ENCODE measurements at places on chromosomes 3 and 15.

- no peaks in the 10 kb centered on the region for H3K27me3 ChIP-seq
- H3K4me1 ChIP-seq: peaks cover 5% of the 10 kb centered on the region
- DNase-seq: no peak
- H3K36me3 ChIP-seq: no peaks in the 10 kb centered on the region
- H3K27ac ChIP-seq: no peak overlapping the region
Observed at GRCh38 chr15:63918901-63919348, 85.2 kb upstream of the HERC1 start.

DNA sequence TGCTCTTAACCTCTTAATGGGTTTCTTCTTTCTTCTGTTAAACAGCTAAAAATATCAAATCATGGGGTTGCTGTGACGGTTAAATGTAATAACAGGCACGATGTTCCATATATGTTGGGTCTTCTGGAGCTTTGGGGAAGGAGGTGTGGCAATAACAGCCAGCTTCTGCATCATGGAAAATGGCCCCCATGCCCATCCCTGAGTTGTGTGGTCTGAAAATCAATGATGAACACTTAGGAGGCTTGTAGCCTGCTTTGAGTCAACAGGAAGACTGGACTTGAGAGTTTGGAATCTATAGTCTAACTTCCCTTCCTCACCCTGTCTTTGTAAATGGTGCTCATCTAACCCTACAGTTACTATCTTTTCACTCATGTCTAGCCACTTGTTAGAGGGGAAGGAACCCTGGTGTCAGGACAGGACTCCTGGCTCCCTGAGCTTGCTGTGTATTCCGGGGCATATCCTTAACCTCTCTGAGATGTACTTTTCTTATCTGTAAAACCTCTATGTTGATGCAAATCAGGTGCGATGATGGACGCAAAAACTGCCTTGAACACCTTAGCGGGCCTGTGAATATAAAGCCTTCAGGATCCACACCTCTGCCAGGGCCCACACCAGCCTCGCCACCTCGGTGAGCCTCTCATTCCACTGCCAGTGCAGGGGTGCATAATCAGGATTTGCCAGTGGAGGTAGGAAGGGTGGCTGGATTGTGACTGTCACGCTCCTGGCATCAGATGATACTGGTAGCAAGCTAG, 27.5 kb downstream of the SMAD3 start:
- no peak for DNase-seq
- peaks cover 42% of the 10 kb centered on the region for H3K4me1 ChIP-seq
- no peak overlapping the region for H3K4me3 ChIP-seq
- peak overlapping the region; percentile 77 for H3K27ac ChIP-seq
- peaks cover 2% of the 10 kb centered on the region for H3K36me3 ChIP-seq

DNA sequence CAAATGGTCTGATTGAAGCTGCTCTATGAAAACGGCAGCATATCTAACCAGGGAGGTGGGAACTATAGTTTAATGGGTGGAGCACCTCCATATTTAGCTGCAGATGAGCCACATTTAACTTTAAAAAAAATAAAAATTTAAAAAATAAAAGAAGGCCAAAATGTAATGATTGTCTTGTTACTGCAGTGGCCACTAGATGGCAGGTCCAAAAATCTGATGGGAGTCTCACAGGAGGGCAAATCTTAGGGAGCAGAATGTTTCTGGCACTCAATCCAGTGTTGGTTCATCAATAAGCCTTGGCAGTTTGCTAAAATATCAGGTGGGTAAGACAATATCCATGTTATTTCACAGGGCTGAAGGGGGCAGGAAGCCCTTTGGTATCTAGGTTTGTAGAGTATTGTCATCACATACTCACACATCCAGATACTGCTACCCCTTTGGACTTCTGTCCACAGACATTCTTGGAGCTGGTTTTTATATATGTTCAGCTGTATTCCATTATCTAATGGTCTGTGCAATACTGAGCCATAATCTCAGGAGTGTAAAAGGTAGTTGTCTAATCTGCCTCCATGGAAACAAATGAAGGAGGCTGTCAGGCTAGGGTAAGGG, 233.3 kb downstream of the TIGIT start:
- no peak for DNase-seq
- no peak overlapping the region for H3K27ac ChIP-seq
- no peak overlapping the region for H3K4me3 ChIP-seq
- no peaks in the 10 kb centered on the region for H3K36me3 ChIP-seq
- no peaks in the 10 kb centered on the region for H3K4me1 ChIP-seq

DNA sequence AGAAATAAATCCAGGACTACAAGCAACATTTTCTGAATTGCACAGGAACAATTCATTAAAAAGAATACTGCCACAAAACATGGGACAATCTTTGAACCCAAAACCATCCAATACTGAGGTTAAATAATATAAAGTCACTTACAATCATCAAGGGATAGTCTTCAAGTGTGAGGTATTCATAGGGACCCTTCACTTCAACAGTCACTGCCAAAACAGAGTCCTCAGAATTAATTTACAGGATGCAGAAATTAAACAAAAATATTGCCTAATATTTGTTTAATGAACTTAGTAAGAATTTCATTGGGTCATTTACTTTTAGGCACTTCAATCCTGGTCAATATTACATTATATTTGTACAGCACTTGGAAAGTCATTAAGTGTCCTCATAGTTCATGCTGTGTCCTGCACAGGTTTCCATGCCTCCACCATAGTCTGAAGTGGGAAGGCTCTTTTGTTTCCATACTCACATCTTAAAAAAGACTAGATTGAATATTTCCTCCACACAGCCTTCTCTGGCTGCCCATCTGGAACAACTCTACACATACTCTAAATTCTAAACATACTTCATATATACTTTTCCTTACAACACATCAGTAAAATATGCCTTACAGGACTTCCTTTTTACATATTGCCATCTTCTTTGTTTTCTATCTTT, 31.6 kb upstream of the VPS39 start:
- H3K27ac ChIP-seq: no peak overlapping the region
- peaks cover 60% of the 10 kb centered on the region for H3K36me3 ChIP-seq
- H3K4me1 ChIP-seq: no peaks in the 10 kb centered on the region
- no peak overlapping the region for H3K4me3 ChIP-seq
- no peaks in the 10 kb centered on the region for H3K27me3 ChIP-seq
- no peak for DNase-seq

DNA sequence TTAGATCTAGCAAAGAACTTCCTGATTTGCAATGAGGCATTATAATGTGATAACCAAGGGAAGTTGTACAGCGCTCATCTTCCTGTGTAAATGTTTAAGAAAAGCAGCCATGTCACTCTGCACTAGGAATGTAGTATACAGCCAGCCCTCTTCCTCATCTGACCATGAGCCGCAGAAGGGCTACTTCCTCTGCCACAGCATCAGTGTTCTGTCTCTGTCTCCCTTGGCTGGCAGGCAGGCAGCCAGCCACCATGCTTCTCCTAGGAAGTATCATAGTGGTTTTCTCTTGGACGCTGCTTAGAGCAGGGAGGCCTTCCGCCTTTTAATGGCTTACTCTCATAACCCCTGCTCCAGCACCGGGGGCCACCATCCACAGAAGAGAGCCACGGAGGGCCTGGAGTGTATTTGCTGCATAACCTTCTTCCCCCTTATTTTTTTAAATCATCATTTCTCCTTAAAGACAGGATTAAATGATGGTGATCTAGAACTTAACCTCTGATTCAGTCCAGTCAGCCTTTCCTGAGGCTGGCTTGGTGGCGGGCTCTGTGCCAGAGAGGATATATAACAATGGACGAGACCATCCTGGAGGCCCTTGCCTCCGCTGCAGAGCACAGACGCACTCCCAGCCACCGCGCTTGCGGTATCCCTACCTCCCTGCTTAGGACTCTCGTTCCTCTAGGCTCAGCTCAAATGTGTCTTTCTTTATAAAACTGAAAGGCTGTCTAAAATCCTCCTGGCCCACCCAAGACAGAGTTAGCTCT, 57.3 kb upstream of the PLXNA1 start:
- no peaks in the 10 kb centered on the region for H3K27me3 ChIP-seq
- H3K36me3 ChIP-seq: no peaks in the 10 kb centered on the region
- no peak for DNase-seq
- H3K27ac ChIP-seq: no peak overlapping the region
- no peak overlapping the region for H3K4me3 ChIP-seq

DNA sequence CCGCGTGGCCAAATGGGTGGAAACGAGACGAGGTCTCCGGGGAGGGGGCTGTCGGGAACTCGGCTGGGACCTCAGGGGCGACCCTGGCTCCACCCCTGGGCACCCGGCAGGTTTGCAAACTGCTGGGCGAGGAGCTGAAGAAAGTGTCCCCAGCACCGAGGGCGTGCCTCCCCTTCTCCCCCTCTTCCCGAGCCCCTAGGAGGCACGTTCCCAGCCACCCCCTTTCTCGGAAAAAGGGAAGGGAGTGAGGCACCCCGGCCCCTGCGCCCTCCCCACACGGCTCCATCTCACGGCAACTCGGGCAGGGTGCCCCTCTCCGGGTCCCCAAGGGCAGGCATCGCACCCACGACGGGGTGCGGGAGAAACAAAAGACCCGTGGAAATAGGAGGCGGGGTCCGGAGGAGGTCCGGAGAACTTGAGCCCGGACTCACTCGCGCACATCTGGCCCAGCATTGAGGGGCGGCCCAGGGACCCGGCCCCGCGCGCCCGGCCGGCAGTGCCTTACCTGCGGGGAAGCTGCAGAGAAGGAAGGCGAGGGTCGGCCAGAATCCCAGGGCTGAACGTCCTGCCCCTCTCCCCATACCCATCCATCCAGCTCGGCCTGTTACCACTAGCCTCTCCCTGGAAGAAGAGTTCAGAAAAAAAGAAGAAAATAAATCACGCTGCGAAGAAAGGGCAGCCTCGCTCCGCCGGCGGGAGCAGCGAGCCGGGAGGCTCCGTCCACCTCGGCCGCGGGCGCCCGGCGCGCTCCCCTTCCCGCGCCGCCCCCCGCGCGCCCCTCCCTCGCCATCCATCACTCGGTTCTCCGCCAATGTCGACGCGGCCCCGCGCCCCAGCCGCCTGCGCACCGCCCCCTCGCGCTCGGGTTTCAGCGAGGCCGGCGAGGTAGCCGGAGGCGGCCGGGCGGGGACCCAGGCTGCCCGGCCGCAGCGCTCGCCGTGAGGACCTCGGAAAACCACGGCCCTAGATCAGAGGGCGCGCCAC, 16.3 kb downstream of the RGMA start:
- DNase-seq: peak; percentile 95
- peaks cover 22% of the 10 kb centered on the region for H3K4me1 ChIP-seq
- peak overlapping the region; percentile 75 for H3K27ac ChIP-seq
- peak overlapping the region; percentile 88 for H3K4me3 ChIP-seq
- H3K36me3 ChIP-seq: peaks cover 22% of the 10 kb centered on the region
- H3K27me3 ChIP-seq: no peaks in the 10 kb centered on the region

DNA sequence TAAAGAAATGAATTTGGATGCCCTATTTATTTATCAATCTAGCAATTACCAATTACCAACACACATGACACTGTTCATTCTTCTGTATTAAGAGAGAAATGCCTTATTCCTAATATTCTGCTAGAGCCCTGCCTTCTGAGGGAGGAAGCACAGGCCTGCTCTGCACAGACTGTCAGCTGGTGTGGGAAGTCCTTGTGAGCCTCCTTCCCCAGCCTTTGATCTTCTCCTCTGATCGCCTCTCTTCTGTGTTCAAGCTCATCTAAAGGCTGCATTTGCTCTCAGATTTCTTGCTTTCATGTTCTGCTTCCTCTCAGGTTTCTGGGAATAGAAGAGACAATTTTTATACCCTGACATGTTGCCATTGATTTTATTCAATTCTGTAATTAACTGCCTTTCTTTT, 290.6 kb upstream of the UMPS start:
- H3K27me3 ChIP-seq: no peaks in the 10 kb centered on the region
- DNase-seq: peak; percentile 40
- H3K4me1 ChIP-seq: 0 out of 2 replicates have a peak, but pooled peaks cover 8% of the 10 kb centered on the region
- no peak overlapping the region for H3K4me3 ChIP-seq
- H3K27ac ChIP-seq: no peak overlapping the region

GRCh38 chr15:45263854-45264253, 11.8 kb downstream of the SLC28A2 start:
- H3K27me3 ChIP-seq: no peaks in the 10 kb centered on the region
- H3K27ac ChIP-seq: no peak overlapping the region
- H3K4me1 ChIP-seq: no peaks in the 10 kb centered on the region
- no peak overlapping the region for H3K4me3 ChIP-seq

DNA sequence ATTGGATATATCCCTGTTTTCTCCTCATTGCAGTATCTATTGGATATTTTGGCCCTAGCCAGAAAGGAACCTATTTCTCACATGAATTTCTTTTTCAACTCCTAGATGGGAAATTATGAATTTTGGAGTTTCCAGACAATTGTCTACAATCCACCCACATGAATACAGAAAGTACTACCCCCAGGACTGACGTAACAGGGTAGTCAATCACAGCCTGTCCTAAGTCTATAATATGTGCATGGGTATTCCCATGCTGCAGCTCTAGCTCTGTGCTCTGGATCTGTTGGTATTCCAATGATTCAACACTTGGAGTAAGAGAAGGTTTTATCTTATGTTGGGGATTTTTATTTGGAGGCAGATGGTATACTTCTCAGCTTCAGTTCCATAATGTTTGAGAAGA, 393.1 kb upstream of the ARRDC4 start:
- H3K27me3 ChIP-seq: no peaks in the 10 kb centered on the region
- no peak for DNase-seq
- no peaks in the 10 kb centered on the region for H3K4me1 ChIP-seq
- no peak overlapping the region for H3K27ac ChIP-seq

GRCh38 chr15:90816401-90817116, 51.8 kb upstream of the FURIN start:
- no peak overlapping the region for H3K4me3 ChIP-seq
- no peaks in the 10 kb centered on the region for H3K27me3 ChIP-seq
- no peak for DNase-seq

DNA sequence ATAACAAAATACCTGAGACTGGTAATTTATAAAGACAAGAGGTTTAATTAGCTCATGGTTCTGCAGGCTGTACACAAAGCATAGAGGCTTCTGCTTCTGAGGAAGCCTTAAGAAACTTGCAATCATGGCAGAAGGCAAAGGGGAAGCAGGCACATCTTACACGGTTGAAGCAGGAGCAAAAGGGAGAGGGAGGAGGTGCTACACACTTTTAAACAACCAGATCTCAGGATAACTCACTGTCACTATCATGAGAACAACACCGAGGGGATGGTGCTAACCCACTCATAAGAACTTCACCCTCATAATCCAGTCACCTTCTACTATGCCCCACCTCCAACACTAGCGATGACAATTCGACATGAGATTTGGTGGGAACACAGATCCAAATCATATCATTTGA, 54.4 kb downstream of the ATP8B4 start:
- no peak for DNase-seq
- H3K27ac ChIP-seq: no peak overlapping the region
- H3K4me3 ChIP-seq: no peak overlapping the region
- H3K27me3 ChIP-seq: no peaks in the 10 kb centered on the region
- H3K4me1 ChIP-seq: no peaks in the 10 kb centered on the region

GRCh38 chr3:184349563-184350470, 11.6 kb downstream of the CLCN2 start:
- no peaks in the 10 kb centered on the region for H3K27me3 ChIP-seq
- no peak overlapping the region for H3K27ac ChIP-seq
- no peaks in the 10 kb centered on the region for H3K4me1 ChIP-seq
- no peaks in the 10 kb centered on the region for H3K36me3 ChIP-seq
- no peak overlapping the region for H3K4me3 ChIP-seq
- DNase-seq: no peak

GRCh38 chr3:174215456-174215855, 643.7 kb upstream of the NAALADL2 start:
- no peaks in the 10 kb centered on the region for H3K27me3 ChIP-seq
- H3K27ac ChIP-seq: no peak overlapping the region
- no peaks in the 10 kb centered on the region for H3K36me3 ChIP-seq
